ENCODE measurements at places on chromosomes 6 and 20.

DNA sequence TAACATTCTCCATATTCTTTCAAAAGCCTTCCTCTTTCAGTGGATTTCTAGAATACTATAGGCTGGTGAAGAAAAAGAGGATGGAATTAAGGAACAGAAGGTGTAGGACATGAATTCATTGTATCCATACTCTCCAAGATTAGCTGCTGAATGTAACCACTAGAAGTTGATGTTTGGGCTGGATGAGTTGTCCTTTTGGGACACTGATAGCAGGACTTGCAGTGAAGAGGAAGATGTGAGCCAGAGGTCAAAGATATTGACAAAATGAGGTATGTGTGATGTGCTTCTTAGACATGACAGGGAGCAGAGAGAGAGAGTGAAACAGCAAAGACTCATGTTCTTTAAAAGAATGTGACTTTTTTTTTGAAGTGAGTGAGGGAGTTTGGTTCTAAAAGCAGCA, 134.3 kb upstream of the MAN1A1 start:
- no peak for DNase-seq

- no peak for DNase-seq
These were observed 971 bp downstream of the NFKBIE start for GRCh38 chr6:44264154-44265006.

- no peak for DNase-seq
These were observed 49.9 kb downstream of the STK4 start for GRCh38 chr20:45016089-45016671.

- DNase-seq = no peak
These were observed 29.6 kb downstream of the SUMO4 start for GRCh38 chr6:149429427-149430360.

DNA sequence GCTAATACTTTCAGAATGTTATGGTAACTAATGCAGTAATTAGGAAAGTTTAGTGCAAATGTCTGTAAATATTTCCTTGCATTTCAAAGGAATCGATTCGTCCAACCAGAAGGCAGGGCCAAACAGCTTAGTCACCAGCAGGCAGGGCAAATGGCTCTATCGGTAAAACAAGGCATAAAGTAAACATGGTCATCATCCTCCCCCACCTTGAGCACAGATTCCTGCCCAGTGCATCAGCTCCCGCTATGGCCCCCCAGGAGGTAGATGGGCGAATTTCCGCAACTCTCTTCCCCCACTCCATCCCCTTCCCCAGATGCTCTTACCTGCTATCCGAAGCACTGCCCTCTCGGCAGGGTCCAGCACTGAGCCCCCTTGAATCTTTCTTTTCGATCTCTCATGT, 103.8 kb upstream of the BEND6 start:
- DNase-seq = no peak

DNA sequence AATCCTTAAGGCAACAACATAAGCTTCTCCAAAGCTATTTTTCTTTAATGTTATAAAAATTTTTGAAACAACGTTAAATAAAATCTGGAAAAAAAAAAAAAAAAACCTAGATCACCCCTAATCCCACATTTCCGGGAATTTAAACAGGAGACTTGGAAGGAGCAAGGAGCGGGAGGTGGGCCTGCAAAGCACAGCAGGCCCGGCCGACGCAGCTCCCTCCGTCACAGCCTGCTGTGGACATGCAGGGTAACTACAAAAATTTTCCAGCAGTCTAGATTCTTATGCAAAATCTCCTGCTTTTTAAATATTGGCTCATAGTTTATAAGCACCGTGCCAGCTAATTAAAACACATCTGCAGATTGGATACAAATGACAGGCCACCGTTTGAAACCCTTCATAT, 23.5 kb downstream of the FOXF2 start:
- no peak for DNase-seq

All from NCI-H2081 (cell line).